ENCODE measurements at places on chromosomes 4 and X.

DNA sequence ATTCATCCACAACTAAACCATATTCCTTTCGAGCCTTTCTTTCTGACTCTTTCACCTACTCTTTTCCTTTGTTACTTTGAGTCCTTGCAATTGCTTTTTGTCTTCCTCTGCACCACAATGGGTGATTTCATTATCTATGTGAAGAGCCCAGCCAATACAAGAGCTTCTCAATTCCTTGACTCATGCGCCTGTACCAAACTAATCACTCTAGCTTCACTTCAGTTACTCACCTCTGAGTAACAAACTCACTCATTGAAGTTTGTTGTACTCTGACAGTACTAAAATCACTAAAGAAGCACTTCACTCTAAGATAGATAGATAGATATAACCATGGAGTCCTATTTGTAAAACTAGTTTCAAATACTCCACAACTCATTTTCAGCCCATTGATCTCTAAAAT, 191.7 kb upstream of the EPHA5 start:
- no peak for DNase-seq

DNA sequence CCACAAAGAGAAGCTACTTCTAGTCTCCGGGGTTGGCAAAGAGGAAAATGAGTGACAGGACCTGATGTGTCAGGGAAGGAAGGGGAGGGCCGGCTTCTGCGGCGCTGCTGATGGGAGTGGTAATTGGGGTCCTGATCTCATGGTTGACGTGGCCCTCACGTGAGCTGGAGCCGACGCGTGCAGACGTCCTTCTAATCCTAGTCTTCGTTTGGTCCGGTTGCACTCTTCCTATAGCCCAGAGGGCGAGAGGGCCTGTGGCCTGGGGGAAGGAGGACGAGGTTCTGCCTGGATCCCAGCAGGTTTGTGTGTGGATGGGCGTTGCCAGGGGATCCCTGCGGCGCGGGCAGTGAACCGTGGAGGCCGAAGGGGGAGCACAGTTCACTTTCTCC, at the start of gene ARMCX1:
Gene ARMCX1, plus strand, starts transcription at position 186 of the 389 bp plus-strand sequence. CDS start 2,384 bp downstream, outside the sequence.
- no peak for DNase-seq

GRCh38 chr4:15878011-15878410, 60.5 kb downstream of the FGFBP1 start:
- no peak for DNase-seq

- no peak for DNase-seq
Measured at GRCh38 chrX:105282077-105282476, 61.6 kb upstream of the TEX13A start.

- DNase-seq = no peak
Measured at GRCh38 chr4:142380052-142380602, 466.0 kb downstream of the INPP4B start.

DNA sequence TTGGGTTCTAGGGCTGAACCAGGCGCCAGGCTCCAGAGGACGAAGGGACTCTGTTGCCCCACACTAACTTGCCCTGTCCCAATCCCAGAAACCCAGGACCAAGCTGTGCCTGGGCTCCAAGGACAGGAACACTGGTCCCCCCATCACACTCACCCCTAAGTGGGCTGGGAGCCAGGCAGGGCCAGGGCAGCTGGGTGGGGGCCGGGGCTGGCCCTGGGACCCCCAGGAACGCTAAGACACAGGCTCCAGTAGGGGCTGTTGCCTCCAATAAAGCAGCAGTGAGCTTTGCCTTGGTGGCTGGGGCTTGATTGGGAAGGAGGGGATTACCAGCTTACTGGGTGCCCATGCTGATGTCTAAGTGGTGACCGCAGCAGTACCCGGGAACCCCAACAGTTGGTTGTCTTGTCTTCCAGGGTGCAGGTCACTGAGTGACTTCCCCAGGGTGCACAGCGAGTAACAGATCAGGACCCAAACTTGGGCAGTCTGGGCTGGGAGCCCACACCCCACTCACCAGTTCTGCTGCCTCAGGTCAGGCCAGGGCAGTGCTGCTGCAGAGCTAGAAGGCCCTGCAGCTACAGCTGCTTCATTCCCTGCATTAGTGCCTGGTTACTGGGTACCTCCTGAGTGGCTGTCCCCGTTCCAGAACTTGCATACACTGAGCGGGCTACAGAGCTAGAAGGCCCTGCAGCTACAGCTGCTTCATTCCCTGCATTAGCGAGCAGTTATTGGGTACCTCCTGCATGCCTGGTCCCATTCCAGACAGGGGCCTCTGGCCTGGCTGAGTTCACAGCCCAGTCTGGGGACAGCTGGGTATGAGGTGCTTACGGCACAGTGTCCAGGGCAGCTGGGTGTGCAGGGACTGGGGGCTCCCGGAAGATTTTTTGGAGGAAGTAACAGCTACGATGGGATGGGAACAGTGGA, 9.4 kb upstream of the ADD1 start:
- DNase-seq = no peak

DNA sequence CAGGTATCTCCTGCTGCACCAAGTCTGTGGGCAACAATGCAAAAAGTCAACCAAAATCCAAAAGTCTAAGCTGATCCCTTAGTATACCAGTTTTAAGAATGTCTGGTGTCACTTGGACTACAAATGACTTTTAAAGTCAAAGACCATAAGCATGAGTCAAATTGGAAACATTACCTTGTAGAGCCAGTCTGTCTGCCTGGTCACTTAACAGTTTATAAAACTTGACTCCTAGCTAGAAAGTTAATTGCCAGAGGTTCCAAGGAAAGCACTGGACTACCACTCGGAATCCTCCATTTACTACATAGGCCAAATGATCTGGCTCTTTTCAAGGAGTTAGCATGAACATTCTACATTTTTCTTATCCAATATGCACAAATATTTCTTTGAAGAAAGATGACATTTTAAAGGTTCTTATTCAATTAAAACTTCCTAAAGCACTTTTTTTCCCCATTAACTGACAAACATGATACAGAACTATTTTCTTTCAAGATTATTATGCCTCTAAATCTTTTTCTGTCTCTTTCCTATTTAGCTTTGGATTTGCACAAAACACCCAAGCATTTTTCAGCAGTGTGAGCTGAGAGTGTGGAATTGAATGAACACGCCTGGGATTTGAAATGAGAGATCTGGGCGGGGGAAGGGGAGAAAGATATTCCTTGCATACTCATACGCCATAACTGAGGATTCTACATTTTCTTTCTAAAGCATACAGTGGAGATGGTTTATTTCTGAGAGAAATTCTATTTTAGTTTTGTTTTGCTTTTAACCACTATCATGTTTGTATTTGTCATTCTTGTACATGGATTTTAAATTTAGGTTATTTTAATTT, 188.4 kb downstream of the SHROOM3 start:
- DNase-seq = no peak

- no peak for DNase-seq
Measured at GRCh38 chrX:43953218-43953617, 20.0 kb downstream of the NDP start.

DNA sequence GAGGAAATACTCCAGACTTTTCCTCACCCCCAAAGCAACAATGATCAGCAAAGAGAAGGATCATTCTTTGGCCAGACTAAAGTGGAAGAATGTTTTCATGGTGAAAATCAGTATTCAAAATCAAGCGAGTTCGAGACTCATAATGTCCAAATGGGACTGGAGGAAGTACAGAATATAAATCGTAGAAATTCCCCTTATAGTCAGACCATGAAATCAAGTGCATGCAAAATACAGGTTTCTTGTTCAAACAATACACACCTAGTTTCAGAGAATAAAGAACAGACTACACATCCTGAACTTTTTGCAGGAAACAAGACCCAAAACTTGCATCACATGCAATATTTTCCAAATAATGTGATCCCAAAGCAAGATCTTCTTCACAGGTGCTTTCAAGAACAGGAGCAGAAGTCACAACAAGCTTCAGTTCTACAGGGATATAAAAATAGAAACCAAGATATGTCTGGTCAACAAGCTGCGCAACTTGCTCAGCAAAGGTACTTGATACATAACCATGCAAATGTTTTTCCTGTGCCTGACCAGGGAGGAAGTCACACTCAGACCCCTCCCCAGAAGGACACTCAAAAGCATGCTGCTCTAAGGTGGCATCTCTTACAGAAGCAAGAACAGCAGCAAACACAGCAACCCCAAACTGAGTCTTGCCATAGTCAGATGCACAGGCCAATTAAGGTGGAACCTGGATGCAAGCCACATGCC, 89.7 kb downstream of the TET2 start:
- no peak for DNase-seq

DNA sequence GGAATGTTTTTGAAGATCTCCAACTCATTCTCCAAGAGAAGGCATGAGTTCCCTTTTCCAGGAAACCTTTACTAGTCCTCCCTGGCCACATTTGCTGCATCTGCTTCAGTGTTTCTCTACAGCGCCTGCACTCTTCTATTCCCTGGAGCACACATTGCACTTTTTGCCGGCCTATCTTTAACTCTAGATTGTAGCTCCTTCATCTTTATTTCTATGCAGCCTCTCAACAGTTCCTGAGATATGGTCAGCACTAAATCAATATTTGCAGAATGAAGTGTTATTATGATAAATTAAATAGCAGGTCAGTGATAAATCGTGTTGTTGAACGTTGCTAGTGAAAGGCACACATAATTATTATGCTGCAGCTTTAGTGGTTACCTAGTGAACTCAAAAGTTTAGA, 88.3 kb downstream of the VCX3A start:
- no peak for DNase-seq

- DNase-seq = no peak
Measured at GRCh38 chr4:153465140-153465539, 1.0 kb upstream of the TMEM131L start.

- DNase-seq = no peak
Measured at GRCh38 chrX:69489625-69490024, 14.5 kb upstream of the NALF2 start.

DNA sequence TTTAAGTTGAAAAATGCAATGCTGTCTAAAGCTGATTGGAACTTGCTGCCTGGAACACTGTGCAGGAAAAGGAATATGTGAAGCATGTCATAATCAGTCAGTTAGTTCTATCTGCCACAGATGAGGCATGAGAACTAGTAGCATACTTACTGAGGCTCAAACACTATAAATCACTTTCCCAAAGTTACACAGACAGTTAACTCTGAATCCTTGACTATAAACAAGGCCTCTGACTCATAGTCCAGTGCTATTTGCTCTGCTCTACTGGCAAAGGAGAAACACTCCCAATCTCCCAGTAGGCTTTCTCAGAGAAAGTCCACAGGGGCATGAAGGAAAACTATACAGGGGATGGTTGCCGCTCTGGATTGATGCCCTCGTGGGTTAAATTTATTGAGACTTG, 2078.4 kb upstream of the TENM3 start:
- DNase-seq = no peak

DNA sequence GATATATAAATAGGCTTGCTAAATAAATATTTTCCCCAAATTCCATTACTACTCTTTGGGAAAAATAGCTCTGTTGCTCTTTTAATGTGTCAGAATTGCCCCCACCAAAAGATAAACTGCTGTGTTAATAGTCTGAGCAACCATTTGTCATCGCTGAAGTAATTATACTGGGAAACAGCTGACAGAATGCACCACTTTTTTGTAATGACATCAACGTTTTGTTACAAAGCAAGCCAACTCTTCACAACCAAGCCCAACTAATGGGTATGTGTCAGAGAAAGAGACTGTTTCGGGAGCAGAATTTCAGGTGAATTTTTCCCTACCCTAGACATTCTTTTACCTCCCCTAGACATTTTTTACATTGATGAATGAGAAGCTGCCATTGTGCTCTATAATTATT, 405.0 kb upstream of the MAGEB18 start:
- no peak for DNase-seq

DNA sequence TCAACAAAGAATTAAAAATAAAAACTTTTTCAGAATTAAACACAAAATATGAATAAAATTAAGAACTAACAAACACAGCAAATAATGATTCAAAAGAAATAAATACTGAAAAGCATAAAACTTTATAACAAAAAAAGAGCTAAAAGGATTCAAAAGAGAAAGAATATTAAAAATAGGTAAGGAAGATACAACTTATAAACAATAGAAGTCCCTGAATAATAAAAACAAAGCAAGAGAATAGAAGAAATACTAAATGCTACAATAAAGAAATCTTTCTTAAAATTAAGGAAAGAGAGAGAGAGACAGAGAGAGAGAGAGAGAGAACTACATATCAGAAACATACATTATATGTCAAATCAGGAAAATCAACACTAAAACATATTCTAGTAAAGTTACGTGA, 619.9 kb upstream of the SLIT2 start:
- DNase-seq = no peak

DNA sequence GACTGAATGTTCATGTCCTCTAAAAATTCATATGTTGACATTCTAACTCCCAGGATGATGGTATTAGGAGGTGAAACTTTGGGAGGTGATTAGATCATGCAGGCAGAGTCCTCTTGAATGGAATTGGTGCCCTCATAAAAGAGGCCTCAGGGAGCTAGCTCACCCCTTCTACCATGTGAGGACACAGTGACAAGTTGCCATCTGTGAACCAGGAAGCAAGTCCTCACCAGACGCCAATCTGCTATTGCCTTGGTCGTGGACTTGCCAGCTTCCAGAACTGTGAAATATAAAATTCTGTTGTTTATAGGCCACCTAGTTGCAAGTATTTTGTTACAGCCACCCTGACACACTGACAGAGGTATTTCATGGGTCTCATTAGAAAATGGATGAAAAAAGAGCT, 28.5 kb upstream of the LONRF3 start:
- no peak for DNase-seq

DNA sequence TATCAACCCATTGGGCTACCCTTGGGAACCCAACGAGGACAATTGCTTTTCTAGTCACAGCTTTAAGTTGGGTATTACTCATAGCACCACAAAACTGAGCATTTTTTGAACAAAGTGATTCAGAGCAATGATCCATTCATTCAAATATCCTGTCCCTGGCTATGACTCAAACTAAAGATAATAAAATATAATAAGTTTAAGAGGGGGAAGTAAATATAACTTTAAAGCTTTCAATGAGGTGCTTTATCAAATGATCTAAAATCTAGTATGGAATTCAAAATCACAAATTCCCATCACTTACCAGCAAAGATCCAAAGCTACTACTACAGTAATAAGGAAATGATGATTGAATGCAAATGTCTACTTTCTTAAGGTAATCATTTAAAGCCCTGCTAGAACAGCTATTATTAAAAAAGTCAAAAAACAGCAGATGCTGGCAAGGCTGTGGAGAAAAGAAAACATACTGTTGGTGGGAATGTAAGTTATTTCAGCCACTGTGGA, 39.8 kb upstream of the S100G start:
- DNase-seq = no peak

- DNase-seq = no peak
Measured at GRCh38 chrX:7889135-7889534, 38.1 kb downstream of the PNPLA4 start.

- no peak for DNase-seq
Measured at GRCh38 chr4:33187035-33187434, 2466.9 kb downstream of the PCDH7 start.

- DNase-seq = no peak
Measured at GRCh38 chr4:86386201-86386600, 26.3 kb upstream of the MAPK10 start.

GRCh38 chr4:56323327-56323726, 64.0 kb downstream of the AASDH start:
- no peak for DNase-seq

DNA sequence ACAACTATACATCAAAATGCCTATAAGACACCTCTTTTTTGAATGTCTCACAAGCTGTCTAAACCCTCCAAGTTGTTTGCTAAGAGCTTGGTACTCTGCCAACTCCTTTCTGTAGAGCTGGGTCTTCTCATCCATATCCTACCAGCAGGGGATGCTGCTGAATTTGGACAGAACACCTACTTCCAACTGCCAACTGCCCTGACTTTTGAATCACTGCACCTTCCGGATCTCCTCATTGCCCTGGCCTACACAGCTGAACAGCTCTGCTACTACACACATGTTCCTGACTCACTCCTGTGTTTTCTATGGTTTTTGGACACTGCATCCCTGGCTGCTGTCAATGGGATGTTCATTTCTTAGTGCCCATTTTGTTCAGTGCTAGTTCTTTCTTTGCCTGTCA, 18.7 kb downstream of the FAM184B start:
- DNase-seq = no peak

All from HL-60 (cell line).